Suppressor macrophage (primary cell): ENCODE measurements at places on chromosomes 6 and 20.
A peak's percentile ranks its signal among the peaks of the same experiment; 100 is the strongest.

- peak; percentile 54 for DNase-seq
Measured at GRCh38 chr6:23280437-23280836, 711.1 kb downstream of the HDGFL1 start.

GRCh38 chr6:52503851-52504781, 72.7 kb downstream of the TRAM2 start:
- peak; percentile 58 for DNase-seq

GRCh38 chr6:6397842-6398241, 77.4 kb upstream of the F13A1 start:
- DNase-seq: peak; percentile 52

- DNase-seq: no peak
Measured at GRCh38 chr6:156593127-156593526, 184.1 kb upstream of the ARID1B start.

GRCh38 chr6:25147223-25147622, 132.0 kb upstream of the CARMIL1 start:
- DNase-seq: peak; percentile 32

DNA sequence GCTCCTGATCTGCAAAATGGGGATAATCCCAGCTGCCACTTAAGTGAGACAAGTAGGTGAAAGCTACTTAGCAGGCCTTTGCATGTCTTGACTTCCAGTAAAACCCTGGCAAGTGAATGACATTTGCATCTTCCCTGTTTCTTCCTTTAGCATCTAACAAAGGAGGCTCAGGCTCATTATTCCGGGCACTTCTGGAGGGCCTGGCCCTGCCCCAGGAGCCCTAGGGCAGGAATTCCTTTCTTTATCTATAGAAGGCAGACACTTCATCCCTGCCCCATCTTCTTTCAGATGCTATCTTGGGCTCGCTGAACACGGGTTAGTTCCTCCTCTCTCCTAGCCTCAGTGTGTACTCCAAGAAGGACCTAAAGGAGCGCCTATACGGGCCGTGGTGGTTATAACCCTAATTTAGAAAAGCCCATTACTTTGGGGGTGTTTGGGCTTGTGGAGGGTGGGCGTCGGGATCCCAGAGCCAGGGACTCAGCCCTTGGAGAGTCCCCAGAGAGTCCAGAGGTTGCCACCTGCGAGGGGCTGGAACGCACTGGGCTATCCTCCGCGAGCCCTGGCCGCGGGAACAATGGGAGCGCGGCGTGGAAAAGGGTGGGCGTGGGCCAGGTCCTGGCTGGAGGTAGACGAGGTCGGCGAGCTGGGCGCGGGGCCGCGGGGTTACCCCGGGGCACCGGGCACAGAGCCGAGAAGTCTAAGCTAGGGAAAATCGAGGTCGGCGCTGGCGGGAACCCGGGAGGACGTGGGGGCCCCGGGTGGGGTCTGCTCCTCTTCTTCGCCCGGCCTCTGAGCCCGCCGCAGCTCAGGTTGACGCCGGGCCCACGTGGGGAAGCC, 62.8 kb upstream of the EPB41L1 start:
- no peak for DNase-seq

DNA sequence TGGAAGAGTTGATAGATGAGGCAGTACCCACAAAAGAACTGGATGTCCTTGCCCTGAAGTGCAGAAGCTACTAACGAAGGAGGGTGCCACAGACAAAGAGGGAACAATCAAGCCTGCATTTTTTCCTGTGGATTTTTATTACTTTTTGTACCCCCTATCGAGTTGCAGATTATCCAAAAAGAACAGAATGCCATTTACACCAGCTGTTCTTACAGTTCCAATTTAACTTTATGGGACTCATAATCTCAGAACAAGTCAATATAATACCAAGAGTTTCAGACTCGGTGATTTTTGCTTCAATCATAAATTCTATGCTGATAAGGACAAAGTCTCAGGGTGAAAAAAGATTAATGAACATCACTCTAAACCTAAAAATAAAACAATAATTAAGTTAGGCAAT, 4.0 kb upstream of the CNKSR3 start:
- no peak for DNase-seq

DNA sequence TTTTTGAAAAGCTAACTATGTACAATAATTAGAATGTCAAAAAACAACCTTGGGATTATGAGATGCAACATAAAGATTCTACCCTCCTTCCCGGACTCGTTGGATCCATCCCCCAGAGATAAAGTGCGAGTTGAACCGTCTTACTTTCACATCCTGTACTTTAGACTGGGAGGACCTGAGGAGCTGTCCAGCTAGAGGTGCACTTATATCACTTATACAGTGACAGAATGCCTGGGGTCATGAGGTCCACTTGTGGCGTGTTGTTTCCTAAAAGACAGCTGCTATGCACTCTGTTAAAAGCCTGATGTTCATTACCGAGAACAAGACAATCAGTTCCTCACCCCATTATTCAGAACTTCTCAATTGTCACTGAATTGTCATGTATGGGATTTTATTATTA, 2.1 kb downstream of the CDS2 start:
- no peak for DNase-seq

DNA sequence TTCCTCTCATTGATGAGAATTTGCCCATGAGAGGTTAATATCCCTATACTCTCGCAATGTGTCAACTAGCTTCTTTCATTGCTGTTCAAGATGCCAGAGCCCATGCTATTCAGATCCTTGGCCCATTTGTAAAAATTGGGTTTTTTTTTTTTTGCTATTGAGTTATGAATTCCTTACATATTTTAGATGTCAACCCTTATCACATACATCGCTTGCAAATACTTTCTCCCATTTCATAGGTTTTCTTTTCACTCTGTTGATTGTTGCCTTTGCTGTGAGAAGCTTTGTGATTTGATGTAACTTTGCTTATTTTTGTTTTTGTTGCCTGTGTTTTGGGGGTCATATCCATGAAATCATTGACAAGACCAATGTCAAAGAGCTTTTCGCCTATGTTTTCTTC, 32.2 kb upstream of the IPCEF1 start:
- DNase-seq: no peak

GRCh38 chr6:21791581-21791980, 198.0 kb downstream of the SOX4 start:
- DNase-seq: no peak

GRCh38 chr20:45011108-45011526, 44.8 kb downstream of the STK4 start:
- DNase-seq: peak; percentile 71

- peak; percentile 25 for DNase-seq
Measured at GRCh38 chr6:92810913-92811312, 608.4 kb downstream of the EPHA7 start.

DNA sequence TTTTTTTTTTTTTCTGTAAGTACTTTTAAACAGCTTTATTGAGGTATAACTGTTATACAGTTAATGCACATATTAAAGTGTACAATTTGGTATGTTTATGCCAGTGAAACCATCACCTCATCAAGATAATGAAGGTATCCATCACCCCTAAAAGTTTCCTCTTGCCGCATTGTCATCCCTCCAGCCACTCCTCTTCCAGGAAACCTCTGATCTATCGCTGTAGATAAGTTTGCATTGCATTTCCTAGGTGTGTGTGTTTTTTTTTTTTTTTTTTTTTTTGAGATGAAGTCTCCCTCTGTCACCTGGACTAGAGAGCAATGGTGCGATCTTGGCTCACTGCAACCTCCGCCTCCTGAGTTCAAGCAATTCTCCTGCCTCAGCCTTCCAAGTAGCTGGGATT, 3.1 kb downstream of the SLX4IP start:
- DNase-seq: no peak

DNA sequence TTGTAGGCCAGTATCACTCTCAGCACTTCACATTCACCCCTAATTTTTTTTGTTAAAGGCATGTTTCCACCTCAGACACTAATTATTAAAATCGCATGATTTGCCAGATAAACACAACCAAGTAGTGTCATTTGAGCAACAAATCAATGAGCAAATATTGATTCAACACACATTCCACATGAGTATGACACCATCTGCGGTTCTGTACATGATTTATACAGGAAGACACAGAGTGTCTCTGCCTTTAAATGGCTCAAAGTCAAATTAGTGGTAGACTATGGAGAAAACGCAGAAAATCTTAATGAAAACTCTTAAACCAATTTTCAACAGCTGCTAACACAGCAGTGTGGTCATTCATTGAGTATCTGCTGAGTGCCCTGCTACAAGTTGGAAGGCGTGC, 300.2 kb downstream of the SOX4 start:
- DNase-seq: no peak

DNA sequence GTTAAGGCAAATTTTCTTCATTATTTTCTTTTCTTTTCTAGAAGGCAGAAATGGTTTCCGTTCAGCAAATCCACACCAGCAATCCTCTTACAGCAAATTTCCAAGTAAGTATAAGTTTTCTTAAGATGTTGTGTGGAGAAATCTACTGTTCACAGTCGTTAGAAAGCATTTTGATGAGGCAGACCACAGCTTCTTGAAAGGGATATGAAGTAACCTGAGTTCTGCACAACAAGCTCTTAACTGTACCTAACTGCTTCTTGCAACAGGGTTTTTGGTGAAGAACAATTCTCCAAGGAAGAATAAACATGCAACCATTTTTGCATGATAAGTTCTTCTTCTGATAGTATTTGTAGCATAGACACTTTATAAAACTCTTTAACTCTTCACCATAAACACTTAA, 45.3 kb upstream of the STXBP5 start:
- DNase-seq: no peak

- DNase-seq: no peak
Measured at GRCh38 chr6:149910721-149911151, 12.2 kb downstream of the RAET1G start.

- DNase-seq: no peak
Measured at GRCh38 chr6:129608886-129609537, 101.0 kb downstream of the ARHGAP18 start.

DNA sequence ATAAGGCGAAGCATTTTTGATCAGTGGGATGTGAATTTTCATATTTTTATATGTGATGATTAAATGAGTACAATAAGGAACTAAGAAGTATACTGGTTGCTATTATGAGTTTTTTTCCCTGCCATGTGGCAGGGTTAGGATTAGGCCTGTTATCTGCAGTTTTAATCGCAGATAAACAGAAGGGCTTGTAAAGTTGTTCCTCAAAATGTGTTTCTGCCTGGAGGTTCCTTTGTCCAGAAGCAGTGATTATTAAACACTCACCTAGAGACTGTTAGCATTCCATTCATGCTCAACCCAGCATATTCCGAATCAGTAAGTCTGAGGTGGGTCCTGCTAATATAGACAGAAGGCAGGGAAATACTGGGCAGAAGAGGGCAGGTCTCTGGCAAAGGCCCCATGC, 316.0 kb downstream of the CLIC5 start:
- DNase-seq: no peak

GRCh38 chr6:41712651-41713103, 22.7 kb downstream of the TFEB start:
- DNase-seq: peak; percentile 40

- no peak for DNase-seq
Measured at GRCh38 chr20:32976746-32977145, 27.5 kb downstream of the SUN5 start.
